ENCODE measurements at places on chromosomes 6 and 20.

DNA sequence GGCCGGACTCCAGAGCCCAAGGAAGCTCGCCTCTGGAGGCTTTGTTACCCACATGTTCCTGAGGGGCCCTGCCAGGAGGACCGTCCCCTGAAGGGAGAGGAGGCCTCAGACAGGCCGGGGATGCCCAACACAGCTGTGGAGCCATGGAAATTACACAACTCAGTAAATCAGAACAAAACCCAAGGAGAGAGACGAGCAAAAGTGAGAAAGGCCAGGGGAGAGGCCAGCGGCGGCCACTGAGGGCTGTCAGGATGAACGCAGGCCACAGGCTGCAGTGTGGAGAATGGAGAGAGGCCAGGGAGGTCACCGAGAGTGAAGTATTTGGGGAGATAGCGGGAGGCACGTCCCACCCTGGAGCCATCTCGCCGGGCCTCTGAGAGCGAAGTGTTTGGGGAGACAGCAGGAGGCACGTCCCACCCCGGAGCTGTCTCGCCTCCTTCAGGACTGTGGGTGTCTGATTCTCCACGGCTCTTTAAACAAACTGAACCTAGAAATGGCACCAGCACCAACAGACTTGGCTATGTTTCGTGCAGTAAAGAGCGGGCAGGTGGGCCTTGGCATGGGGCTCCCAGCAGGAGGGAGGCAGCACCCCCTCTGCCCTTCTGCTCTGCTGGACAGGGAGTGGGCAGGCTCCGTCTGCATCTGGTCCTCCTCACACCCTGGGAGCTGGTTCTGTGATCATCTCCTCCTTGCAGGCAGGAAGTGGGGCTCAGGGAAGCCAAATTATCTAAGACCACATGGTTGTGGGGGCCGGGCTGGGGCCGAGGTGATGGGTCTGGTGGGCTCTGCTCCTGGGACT is 91.0 kb downstream of the YTHDF1 start:
- DNase-seq, result no peak

- no peak for DNase-seq
Measured at GRCh38 chr6:169208011-169208410, 45.6 kb downstream of the THBS2 start.

GRCh38 chr6:22774129-22774528 is 204.8 kb downstream of the HDGFL1 start:
- DNase-seq, result no peak

GRCh38 chr6:20350215-20350614 is 51.5 kb upstream of the E2F3 start:
- DNase-seq, result no peak

- no peak for DNase-seq
Measured at GRCh38 chr6:107941627-107942026, 16.4 kb downstream of the SEC63 start.

- DNase-seq, result no peak
Measured at GRCh38 chr6:54070025-54070424, 41.2 kb upstream of the MLIP start.

GRCh38 chr20:14687313-14687712 is 349.9 kb upstream of the FLRT3 start:
- DNase-seq, result no peak

DNA sequence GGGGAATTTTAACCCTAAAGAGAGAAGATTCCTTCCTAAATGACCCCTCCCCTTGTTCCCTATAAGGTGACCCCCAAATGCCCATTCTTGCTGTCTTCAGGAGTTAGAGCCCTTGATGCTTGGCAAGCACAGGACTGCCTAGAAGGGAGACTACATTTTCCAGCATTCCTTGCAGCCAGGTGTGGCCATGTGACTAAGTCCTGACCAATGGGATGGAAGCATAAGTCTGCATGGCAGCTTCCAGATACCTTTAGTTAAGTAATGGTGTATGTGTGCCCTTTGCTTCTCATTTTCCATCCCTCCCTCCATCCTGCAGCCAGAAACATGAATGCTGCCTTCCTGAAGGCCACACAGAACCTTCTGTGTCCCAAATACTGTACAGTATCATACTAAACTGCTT is 5.5 kb downstream of the BFSP1 start:
- DNase-seq, result no peak

- no peak for DNase-seq
Measured at GRCh38 chr6:63349401-63349800, 29.6 kb upstream of the LGSN start.

All from NCI-H1436 (cell line).